ENCODE measurements at places on chromosomes 3 and 15.

GRCh38 chr15:24269923-24270322, 405.7 kb upstream of the NPAP1 start:
- no peak for DNase-seq

DNA sequence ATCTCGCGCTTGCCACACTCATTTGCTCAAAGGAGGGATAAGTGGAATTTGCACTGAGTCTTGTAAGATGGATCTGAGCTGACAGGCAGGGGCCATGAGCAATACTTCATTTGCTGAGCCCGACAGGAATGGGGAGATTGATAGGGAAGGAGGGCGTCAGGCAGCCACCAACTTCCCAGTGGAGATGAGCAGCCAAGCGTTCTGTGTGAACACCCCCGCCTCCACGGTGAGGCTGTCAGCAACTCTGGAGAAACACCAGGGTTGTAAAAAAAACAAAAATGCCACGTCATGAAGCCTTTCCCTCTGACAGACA, 36.8 kb downstream of the TLE3 start:
- DNase-seq = no peak

GRCh38 chr3:141241616-141242376, 10.2 kb downstream of the PXYLP1 start:
- no peak for DNase-seq

- DNase-seq = no peak
Measured at GRCh38 chr15:86247249-86247955, 167.7 kb downstream of the AGBL1 start.

- peak; percentile 6 for DNase-seq
Measured at GRCh38 chr3:46628901-46629369, 16.6 kb downstream of the FAM240A start.

- no peak for DNase-seq
Measured at GRCh38 chr15:69393831-69394491, 20.2 kb upstream of the KIF23 start.

DNA sequence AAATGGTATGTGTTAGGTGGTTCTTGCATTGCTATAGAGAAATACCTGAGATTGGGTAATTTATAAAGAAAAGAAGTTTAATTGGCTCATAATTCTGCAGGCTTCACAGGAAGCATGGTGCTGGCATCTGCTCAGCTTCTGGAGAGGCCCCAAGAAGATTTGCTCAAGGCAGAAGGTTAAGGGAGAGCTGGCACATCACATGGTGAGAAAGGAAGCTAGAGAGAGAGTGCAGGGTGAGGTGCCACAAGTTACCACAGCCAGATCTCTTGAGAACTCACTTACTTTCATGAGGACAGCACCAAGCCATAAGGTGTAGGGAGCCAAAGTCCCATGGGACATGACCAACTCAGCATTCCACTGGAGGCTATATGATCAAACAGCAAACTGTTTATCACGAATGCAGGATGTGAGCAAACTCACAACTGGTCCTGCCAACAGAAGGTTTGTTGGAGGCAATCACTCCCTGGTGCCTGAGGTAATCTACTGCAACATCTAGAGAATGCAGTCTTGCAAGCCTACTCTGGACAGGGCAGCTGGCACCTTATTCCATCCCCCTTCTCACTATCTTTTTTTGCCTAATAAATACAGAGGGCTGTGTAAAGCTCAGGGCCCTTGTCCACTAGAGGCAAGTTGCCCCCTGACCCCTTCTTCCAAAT, 28.1 kb upstream of the CCR2 start:
- DNase-seq = no peak

DNA sequence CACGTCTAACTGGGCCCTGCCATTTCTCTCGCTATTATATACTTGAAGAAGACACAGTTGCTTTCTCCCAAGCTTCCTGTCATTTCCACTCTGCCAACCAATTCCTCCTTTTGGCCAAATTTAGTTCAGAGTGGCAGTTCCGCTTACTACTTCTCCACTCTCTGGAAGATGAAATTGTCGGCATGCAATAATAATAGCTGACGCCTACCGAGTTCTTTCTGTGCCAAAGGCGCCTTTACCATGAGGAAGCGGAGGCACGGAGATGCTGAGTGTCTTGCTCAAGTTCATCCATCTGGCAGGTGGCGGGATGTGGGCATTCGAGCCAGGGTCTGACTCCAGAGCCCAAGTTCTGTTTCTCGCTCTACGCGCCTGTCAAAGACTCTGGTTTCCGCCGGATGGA, 14.6 kb upstream of the NRROS start:
- no peak for DNase-seq

DNA sequence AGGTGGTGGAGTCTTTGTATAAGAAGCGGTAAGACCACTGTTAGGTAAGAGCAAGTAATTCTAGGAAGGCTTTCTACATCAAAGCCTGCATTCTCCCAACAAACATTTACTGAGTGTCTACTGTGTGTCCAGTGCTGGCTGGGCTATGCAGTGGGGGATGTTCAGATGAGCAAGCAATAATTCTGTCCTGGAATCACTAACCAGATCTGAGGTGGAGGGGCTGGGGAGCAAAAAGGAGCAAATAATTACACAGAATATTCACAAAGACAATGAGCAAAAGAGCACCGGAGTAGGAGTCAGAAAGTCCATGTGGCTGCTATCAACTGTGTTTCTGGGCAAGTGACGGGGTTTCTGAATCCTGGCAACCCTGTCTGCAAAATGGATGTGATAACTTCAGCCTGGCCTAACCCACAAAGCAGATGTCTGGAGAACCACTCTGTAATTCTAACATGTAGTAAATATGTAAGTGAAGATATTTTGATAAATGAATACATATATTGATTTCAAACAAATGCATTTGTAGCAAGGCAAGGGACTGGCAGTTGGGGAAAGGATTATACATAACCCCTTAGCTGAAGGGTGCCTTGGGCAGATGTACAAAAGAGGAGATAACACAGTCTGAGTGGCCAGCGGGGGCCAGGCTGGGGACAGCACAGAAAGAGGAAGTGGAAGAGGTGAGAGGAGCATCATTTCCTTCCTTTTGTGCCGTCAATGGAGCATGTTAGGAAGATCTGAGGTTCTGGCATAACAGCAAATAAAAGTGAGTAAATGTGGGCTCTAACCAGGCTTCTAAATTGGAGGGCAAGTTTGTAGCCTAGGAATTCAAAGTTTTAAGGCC, 28.8 kb downstream of the CYP8B1 start:
- DNase-seq = no peak

- no peak for DNase-seq
Measured at GRCh38 chr3:65785065-65785645, 253.6 kb downstream of the MAGI1 start.

- DNase-seq = no peak
Measured at GRCh38 chr15:72927451-72927850, 124.8 kb upstream of the NEO1 start.

- no peak for DNase-seq
Measured at GRCh38 chr3:128341659-128342395, 124.9 kb downstream of the DNAJB8 start.

DNA sequence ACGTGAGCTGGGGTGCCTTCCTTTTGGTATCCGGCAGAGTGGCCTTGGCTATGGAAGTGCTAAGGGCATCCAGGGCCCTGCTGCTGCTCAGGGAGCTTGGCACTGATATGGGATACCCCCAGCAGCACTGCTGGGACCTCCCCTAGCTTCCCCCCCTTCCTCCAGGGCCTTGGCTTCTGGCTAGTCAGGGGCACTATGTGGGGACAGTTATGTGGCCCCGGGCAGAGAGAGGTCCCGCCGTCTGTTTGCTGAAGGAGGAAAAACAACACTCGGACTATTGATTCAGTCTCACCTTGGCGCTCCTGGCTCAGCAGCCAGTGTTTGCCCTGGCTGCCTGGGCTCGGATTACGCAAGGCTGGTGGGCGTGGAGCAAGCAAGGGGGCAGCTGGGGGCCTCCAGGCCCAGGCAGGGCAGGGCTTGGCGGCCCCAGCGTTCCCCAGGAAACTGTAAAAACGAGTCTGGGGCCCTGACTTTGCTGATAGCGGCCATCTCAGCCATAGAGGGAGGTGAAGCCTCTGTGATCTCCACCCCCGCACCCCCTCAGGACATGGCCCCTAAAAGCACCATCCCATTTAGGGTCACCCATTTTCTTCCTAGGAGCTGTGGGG, 5.7 kb downstream of the FURIN start:
- no peak for DNase-seq

GRCh38 chr3:86914670-86915069, 76.3 kb downstream of the VGLL3 start:
- DNase-seq = no peak

GRCh38 chr3:139755551-139755950, 77.8 kb upstream of the NMNAT3 start:
- no peak for DNase-seq

DNA sequence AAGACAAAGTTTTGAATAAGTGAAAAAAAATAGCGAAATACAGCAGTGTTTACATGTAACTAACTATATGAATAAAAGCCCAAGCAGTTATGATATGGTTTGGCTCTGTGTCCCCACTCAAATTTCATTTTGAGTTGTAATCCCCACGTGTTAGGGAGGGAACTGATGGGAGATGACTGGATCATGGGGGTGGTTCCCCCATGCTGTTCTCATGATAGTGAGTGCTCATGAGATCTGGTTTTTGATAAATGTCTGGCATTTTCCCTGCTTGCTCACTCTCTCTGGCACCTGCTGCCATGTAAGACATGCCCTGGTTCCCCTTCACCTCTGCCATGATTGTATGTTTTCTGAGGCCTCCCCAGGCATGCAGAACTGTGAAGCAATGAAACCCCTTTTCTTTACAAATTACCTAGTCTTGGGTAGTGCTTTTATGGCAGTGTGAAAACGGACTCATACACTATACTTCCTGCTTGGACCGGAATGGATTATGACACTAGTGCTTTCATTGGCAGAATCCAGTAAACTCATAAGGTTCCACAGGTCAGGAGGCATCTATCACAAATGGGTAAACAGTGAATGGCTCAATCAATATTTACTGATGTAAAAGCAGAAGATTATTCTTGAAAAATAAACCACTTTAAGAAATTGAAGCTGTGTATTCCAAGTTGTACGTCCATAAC, 192.1 kb downstream of the CBLB start:
- DNase-seq = no peak

DNA sequence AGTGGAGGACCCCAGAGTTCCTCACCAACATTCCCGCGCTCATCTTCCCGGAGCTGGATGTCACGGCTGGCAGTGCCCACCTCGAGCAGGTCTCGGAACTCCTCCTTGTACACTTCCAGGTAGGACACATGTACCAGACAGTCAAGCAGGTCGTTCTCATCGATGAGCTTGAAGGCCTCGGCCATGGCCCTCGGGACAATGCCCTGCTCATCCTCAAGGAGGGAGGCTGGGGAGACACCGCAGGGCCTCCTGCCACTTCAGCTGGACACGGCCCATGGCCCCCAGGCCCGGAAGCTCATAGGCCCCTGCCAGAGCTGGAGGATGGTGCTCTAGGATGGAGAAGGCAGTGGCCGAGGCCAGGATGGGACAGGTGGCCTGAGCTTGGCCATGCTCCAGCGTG, 5.6 kb downstream of the KIF7 start:
- no peak for DNase-seq

- no peak for DNase-seq
Measured at GRCh38 chr3:140822401-140823047, 119.1 kb upstream of the SLC25A36 start.

DNA sequence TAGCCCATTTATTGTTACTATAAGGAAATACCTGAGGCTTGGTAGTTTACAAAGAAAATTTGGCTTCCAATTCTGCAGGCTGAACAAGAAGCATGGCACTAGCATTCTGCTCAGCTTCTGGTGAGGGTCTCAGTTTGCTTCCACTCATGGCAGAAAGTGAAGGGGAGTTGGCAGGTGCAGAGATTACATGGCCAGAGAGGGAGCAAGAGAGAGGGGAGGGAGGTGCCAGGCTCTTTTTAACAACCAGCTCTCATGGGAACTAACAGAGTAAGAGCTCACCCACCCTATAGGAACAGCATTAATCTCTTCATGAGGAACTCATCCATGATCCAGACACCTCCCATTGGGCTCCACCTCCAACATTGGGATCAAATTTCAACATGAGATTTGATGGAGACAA, 437.9 kb downstream of the CHL1 start:
- no peak for DNase-seq

DNA sequence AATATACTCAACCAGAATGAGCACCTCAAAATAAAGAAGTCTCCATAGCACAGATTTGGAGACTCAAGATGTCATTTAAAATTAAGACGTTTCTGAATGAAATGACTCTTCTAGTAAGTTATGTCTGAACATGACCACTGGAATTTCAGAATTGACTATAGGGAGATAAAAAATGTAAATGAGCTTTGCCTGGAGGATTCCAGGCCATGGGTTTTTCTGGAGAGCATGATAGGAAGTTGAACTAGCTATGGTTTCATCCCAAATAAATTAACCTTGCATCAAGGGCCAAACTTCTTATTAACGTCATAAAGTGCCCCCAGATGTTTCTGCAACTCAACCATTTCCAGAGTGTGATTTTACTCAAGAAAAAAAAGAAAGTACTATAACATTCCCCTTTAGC, 222.6 kb upstream of the NR2F2 start:
- DNase-seq = peak; percentile 7

GRCh38 chr3:172467170-172467824, 19.0 kb upstream of the GHSR start:
- DNase-seq = no peak

GRCh38 chr3:119599558-119600174, 2.0 kb downstream of the PLA1A start:
- no peak for DNase-seq

GRCh38 chr3:136650461-136650860, 101.7 kb downstream of the STAG1 start:
- DNase-seq = no peak

DNA sequence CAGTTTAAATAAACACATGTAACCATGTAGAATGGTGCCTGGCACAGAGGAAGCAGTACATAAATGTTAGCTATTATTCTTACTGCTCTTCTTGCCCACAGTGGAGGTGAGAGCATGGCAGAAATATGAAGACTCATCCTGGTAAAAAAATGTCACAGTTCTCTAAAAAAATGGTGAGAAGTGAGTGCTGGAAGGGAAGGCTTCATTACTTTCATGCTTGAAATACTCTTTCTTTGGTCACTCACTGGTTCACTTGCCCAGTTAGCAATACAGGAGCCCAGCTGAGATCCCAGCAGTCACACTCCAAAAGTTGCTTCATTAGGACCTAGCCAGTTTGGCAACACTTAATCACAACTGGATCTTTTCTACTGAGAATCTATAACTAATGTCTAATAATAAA, 1017.2 kb downstream of the TUSC7 start:
- no peak for DNase-seq

DNA sequence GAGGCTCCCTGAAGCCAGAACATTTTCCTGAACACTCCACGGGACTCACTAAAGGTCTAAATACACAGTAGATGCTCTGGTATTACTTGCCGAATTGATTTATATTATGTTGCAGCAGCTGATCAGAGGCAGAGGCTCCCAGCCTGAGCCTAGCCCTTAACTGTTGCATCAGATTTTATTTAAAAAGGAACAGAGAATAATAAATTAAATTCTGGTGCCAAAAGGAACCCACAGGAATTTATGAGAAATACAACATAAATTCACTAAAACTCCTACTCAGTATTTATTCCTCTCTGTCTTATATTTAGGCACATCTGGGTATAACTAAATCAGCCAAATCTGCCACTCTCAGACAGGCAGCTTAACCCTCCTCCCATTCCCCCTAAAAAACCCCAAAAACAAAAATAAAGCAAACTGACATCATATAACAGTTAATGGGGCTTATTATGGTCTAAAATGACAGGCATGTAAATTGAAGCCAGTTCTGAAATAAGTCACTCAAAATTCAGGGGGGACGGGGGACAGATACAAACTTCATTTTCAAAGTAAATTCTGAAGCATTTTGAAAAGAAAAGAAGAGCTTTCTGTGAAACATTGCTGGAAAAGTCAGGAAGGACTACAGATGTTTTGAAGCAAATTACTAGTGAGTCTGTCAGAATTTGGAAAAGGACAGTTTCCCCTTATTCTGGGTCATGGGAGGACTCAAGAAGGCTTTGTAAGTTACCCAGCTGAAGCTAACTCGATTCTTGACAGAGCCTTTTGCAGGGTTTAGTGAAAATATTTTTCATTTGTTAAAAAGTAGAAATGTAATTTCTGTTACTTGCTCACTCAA, 53.8 kb upstream of the CORO2B start:
- DNase-seq = peak; percentile 77
